ENCODE measurements at places on chromosomes 5 and 9.

GRCh38 chr9:130543859-130544258 is 35.5 kb upstream of the FUBP3 start:
- DNase-seq: no peak

DNA sequence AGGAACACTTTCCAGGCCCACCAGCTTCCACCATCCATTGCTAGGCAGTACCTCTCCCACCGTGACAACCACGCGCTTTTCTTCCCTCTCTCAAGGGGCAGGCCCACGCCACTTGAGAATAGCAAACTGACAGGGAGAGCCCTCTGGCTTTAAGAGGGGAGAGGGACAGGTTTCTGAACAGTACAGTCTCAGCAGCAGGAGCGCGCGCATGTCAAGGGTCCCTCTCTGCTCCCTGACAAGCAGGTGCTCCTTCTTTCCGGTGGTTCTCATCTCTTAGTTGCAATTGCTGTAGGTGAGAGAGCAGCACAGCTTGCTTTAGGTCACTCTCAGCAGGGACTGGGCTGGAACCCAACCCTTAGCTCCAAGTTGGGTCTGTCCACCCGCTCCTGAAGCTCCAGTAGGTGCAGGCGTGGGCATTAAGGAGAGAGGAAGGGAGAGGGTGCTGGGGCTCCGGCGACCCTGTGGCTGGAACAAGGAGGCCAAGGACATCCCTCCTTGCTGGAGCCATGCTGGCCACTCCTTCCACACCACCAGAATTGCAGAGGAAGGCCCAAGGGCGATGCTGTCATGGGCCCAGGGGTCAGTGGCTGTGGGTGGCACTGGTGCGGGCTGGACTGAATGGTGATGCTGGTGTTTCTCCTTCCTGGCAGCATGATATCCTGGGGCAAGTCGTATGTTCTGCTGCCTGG is 9.0 kb upstream of the PHF2 start:
- no peak for DNase-seq

GRCh38 chr5:89065919-89066318 is 182.9 kb upstream of the MEF2C start:
- DNase-seq: no peak

GRCh38 chr5:116242343-116242742 is 157.5 kb downstream of the COMMD10 start:
- DNase-seq: no peak

GRCh38 chr9:27701587-27701986 is 128.3 kb upstream of the C9orf72 start:
- DNase-seq: no peak

- DNase-seq: no peak
Measured at GRCh38 chr5:91146230-91146629, 236.9 kb downstream of the ARRDC3 start.

GRCh38 chr9:489198-490197 is 274.8 kb downstream of the DOCK8 start:
- no peak for DNase-seq

DNA sequence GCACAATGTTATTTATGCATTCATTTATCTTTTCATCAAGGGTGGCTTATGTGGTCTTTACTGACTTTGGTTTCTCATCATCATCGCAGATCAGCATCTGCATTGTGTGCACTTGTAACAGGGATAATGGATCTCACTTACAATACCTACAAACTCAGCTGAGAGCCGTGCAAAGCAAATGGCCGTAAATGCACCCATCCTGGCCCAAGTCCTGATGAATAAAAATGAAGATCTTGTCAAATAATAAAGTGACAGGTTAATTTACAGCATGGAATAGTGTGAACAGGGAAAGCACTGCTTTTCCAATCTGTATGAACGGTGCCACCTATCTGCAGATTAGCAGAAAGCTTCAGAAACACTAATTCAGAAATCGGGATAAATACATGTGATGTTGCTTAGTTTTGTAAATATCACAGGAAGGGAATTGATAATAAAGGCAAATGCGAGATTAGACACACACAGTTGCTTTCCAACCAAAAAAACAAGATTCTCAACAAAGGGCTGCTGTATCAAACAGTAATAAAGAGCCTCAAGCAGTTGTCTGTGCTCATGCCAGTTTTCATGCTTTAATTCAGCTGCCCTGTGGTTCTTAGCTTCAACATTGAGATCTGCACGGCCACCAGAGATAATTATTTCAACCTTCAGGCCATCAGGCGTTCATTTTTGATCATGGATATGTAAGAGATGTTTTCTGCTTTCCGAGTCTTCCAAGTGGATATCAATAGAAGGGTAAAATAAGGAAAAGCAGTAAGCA is 153.4 kb upstream of the POU5F2 start:
- DNase-seq: peak; percentile 14

- no peak for DNase-seq
Measured at GRCh38 chr9:104800068-104800785, 36.3 kb downstream of the NIPSNAP3B start.

DNA sequence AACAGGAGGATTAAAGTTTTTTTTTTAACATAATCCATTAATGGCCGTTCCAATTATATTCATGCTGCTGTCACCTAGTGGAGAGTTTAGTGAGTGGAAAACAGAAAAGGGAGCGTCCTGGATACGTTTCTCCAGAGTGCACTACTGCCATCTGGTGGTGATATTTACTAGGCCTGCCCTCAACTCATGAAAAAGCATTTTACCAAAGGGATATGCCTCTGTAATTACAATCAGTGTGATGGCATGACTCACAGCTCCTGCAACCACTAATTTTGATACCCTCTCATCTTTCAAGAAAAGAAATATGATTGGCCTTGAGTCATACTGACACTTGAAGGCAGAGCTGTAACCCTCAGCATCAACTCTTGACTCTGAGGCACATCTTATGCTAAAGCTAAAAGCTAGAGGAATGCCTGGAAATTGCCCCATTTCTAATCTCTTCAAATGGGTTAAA is 20.1 kb downstream of the MINAR2 start:
- peak; percentile 14 for DNase-seq

DNA sequence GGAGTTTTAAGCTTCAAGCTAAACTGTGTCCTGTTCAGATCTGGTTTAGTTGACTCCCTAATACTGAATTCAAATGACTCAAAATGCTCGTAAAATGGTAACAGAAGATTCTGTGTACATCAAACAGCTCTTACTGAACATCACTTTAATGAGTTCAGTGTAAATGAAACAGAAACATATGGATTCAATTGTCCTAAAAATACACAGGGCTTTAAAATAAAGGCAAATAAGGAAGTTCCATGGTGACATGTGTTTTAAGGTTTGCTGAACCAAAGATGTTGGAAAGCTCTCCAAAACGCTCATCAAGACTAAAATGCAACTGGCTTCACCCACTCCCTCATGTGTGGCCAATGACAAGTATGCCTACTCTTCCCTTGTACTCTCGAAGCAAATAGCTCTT is 340.0 kb upstream of the PIK3R1 start:
- no peak for DNase-seq

- DNase-seq: no peak
Measured at GRCh38 chr9:101054657-101055056, 26.1 kb downstream of the PLPPR1 start.

DNA sequence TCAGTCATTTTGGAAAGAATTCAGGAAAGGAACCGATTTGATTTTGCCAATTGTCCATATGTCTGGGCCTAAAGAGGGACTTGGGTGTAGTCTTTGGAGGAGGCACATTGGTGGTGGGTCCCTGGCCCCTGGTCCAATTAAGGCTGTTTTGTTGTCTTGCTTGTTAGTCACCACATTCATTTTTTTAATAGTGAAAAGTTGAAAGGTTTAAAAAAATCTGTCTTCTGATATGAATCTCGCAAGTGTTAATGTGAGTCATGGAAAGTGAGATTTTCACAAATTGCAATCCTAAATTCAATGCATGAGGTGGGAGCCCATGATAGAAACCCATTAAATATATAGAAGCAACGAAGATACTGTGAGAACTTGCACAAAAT is 165.9 kb upstream of the OTULINL start:
- no peak for DNase-seq

- peak; percentile 38 for DNase-seq
Measured at GRCh38 chr5:141199359-141200235, at the start of gene PCDHB11. PCDHB11 (plus strand) TSS chr5:141199627; CDS start chr5:141199775, 148 bp downstream.

- no peak for DNase-seq
Measured at GRCh38 chr5:147403651-147404640, 105.9 kb downstream of the DPYSL3 start.

DNA sequence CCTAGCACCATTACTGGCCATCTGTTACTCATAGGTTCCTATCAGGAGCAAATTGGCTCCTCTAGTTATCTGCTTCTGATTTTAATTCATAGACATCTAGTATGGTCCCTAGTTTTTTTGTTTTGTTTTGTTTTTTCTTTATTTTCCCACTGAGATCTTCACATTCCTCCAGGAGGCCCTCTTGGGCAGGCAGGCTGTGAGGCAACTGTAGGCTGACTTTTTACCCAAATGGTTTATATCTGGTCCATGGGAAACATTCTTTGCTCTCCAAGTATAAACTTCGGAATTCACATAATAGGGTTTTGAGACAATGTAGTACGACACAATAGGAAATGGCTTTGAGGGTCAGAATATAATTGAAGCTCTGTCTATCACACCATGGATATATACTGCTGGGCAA is 250.9 kb upstream of the DAB2 start:
- DNase-seq: no peak

DNA sequence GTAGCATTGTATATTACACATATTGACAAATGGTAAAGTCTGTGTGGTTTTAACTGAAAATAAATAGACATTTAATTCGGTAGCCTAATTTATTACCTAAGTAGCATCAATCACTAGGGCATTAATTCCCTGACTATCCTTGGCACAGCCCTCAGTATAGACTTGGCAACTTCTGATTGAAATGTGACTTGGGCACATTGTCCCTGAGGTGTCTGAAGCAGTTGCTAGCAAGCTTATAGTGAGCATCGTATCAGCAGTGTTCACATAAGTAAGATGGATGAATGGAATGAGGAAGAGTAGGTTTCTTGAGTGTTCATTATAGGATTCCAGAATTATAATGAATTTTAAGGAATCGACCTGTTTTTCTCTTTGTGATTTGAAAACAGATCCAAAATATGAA is 16.1 kb downstream of the LURAP1L start:
- DNase-seq: no peak

DNA sequence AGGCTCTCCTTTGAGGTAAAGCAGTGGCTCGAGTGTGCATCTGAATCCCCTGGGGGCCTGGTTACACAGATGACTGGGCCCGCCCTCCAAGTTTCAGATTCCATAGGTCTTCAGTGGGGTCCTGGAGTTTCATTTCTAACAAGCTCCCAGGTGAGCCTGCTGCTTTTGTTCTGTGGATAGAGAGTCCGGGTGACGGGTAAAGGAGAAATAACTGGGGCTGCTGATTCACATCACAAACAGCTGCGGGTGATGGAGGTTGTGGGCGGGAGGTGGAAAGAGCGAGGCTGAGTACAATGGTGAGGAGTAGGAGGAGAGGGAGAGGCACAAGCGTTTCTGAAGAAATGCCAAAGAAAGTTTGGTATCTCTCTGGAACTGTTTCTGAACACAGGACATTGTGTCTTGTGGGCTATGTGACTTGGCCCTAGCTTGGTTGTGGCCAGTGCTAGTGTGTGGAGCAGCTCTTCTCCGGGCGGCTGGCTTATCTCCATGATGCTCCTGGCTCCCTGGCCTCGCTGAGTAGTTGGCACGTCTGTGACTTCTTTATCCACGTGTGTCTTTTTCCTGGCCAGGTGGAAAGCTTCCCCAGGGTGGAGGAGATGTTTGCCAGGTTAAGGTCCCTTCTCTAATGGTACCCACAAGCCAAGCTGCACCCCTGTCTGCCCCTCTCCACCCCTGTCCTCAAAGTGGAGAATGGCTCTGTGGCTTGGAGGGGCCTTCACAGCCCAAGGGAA is 61.7 kb downstream of the HSPA4 start:
- no peak for DNase-seq

DNA sequence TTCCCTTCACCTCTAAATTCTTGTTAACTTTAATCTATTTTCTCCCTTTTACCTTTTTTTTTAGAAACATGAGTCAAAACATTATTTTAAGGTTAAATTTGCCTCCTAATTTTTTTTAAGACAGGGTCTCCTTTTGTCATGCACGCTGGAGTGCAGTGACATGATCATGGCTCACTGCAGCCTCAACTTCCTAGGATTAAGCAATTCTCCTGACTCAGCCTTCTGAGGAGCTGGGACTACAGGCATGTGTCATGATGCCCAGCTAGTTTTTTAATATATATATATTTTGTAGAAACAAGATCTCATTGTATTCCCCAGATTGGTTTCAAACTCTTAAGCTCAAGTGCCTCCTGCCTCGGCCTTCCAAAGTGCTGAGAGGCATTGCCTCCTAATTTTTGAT is 424.7 kb upstream of the FAM174A start:
- no peak for DNase-seq

- DNase-seq: no peak
Measured at GRCh38 chr5:80255431-80255810, 427 bp downstream of the SERINC5 start.

DNA sequence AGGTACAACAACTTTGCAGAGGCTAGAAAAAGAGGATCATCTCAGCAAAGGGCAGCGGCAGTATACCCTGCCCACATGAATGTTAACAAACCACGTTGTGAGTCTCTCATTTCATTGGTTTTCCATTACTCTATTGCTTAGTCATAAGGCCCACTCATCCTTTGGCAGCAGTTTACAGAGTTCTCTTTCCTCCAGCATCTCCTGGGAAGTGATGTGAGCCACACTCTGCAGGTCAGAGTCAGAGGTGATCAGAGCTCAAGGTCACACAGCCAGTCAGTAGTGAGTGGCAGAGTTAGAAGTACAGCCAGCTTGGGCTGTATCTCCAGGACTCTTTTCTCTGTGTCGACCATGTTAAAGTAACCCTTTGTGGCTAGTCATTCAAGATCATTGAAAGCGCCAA is 599.6 kb upstream of the GRAMD2B start:
- no peak for DNase-seq

DNA sequence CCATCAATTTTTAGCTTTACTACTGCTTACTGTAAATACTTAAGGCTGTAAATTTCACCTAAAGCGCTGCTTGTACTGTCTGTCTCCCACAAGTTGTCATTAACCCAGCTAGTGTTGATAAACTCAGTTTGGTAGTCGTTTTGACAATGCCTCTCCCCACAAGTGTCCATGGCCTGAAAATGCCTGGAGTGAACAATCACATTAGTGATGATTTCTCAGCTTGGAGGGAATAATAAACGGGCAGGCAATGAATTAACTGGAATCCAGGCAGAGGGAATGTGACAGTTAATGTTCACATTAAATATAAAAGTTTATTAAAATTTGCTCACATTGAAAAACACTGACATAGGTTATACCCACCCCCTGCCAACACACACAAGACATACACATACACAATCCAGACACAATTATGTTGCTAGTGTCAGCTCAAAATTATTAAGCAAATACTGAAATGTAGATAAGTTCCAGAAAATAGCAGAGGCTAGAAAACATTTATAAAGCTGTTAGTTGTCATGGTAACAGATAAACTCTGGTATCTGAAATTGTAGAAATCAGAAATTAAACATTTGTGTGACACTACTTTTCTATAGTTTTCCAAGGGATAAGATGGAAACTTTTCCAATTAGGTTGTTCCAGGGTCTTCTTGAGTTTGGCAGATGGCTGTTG is 341.9 kb downstream of the DIRAS2 start:
- DNase-seq: no peak

GRCh38 chr5:39558541-39558940 is 133.8 kb upstream of the DAB2 start:
- DNase-seq: no peak

Measured in NCI-H187 (cell line).